GM12892 (cell line): ENCODE measurements at places on chromosomes 7 and 10.

DNA sequence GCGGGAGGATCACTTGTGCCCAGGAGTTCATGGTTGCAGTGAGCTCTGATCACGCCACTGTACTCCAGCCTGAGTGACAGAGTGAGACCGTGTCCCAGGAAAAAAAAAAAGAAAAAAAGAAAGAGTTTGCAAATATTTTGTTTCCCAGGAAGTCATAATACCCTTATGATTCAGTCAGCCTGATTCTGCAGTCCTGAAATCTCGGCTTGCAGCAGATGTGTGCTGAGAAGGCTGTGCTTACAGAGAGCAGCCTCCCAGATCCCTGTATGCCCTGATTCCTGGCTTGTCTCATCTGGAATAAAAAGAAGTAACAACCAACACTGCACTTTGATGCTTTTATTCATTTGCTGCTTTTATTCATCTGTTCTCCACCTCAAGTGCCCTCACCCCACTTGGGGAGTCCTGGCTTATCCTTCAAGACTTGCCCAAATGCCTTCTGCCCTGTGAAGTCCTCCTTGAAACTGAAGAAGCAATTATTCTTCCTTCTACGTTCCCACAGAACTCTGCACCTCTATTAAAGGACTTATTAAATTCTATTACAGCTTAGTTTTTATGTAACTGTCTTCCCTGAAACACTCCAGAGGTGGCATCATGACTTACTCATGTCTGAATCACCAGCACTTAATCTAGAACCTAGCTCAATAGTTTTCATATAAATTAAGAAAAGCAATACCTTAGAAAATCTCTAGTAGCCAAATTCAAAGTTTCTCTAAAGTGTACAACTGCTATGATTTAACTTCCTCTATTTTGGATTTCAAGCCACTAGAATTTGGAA, 27.7 kb upstream of the BPGM start:
- no peak for DNase-seq

DNA sequence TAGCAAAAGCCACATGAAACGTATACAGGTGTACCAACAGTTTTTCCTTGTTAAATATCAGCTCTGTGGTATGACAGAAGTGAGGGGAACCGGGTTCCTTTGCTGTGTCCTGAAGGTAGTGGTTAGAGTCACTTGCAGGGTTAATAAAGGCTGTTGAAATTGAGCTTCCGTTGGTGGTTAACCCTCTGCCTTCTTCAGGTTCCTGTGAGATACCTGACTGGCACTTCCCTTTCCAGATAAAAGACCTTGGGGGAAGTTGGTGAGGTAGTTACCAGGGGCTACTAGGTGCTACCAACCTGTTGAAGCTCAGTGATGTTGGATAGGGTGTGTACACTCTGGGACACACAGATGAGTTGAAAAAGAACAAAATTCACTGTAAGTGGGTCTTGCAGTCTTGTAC, 384.1 kb downstream of the GATA3 start:
- no peak for DNase-seq

DNA sequence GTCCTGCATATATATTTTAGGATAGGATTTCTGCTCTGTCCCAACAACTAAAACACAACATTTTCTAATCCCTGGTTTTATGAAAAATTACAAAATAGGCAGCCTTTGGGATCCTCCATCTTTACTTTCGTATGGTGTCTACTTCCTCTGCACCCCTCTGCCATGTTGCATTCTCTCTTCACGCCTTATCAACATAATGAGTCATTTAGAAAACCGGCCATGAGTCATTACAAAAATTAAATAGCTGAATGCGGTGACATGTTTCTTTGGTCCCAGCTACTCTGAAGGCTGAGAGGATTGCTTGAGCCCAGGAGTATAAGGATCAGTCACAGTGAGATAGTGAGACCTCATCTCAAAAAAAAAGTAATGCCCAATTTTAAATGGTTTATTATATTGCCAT, 148.1 kb upstream of the CELF2 start:
- no peak for DNase-seq

DNA sequence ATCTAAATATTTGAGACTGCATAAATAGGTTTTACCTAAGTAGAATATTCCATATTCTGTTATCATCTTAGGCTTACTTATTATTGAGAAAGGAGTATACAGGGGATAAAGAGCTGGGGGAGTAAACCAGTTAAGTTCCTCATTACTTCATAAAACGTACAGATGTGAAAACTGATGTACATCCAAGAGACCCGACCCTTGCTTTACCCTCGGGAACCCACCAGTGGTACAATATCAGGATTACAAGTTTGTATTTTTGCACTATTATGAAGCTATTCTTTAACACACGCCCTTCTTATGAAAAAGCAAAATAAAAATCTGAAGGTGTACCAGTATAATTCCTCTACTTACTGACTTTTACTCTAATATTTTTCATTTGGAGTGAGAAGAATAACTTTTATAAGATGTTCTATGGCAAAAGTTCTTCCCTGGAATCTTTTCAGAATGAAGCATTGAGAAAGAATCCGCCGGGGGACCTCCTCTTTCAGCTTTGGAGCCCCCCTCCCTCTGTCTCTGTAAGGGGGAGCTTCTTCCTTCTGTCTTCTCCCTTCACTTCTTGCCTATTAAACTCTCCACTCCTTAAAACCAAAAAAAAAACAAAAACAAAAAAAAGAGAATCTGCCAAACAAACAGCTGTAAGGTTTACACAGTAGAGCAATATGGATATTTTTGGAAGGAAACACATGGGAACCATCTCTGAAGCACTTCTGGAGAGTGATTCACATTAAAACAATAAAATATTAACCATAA, 550.0 kb downstream of the TNS3 start:
- no peak for DNase-seq

DNA sequence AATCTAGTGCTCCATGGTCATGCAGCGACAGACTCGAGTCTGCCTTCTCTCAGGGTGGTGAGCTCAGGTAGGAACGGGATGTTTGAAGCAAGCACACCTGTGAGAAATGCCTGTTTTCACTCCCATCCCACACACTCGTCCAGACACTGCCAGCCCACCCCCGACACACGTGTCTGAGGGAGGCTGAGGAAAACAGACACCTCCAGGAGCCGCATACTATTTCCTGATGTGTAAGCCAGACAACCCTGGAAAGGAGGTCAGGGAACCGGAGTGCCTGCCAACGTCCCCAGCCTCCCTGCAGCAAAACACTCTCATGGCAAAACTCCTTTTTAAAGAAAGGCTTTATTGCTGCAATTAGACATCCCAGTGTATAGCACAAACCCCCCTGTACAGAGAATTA, 80.2 kb downstream of the ALOX5 start:
- DNase-seq: no peak

DNA sequence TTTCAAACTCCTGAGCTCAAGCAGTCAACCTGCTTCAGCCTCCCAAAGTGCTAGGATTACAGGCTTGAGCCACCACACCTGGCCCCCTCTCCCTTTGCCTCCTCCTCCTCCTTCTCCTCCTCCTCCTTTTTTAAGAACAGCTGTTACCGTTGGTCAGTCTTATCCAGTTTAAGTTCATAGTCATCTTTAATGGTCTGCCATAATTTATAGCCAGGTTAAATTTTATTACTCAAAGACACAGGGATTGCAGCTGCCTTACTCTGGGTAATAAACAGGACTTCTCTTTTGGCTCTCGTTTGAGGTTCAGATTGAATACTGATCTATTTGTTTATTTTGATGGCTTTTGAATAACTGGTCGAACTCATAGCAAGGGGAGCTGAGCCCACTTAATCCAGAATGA, 35.2 kb downstream of the ATOH7 start:
- no peak for DNase-seq

- no peak for DNase-seq
Observed at GRCh38 chr7:101373812-101374614, 11.3 kb downstream of the COL26A1 start.

- no peak for DNase-seq
Observed at GRCh38 chr7:151853896-151854719, 22.8 kb downstream of the PRKAG2 start.

- no peak for DNase-seq
Observed at GRCh38 chr10:36681751-36682632, 443.4 kb upstream of the ANKRD30A start.

GRCh38 chr7:99143521-99143852, 421 bp downstream of the SMURF1 start:
- no peak for DNase-seq

- no peak for DNase-seq
Observed at GRCh38 chr7:20896996-20897395, 110.3 kb upstream of the SP8 start.

- no peak for DNase-seq
Observed at GRCh38 chr7:46015107-46015868, 94.2 kb upstream of the IGFBP3 start.

DNA sequence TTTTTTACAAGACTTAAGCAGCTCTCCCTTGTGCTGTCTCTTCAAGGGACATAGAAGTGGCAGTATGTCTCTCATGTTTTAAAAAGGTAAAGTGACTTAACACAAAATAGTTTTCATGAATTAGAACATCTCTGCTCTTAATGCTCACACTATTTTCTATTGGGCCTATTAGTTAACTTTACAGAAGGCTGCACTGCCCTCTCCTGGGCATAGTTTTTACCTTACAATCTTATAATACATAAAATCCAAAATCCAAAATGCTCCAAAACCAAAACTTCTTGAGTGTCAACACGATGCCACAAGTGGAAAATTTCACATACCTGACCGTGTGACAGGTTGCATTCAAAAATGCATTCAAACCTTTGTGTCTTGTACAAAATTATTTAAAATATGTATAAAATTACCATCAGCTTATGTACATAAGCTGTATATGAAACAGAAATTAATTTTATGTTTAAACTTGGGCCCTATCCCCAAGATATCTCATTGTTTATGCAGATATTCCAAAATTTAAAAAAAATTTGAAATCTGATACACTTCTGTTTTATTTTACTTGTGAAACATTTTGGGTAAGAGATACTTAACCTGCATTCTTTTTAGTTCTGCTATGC, 25.8 kb downstream of the TES start:
- DNase-seq: no peak

- DNase-seq: no peak
Observed at GRCh38 chr7:149468208-149468607, 7.3 kb upstream of the ZNF777 start.
